ENCODE measurements at places on chromosomes 4 and X. TPM values are rescaled to one million over a fixed set of nuclear protein-coding genes. Genes with fewer than 3 reads are reported as not detected.
A peak's percentile ranks its signal among the peaks of the same experiment; 100 is the strongest.

The TRPC5OS gene
- total RNA-seq: 0.22 TPM

DNA sequence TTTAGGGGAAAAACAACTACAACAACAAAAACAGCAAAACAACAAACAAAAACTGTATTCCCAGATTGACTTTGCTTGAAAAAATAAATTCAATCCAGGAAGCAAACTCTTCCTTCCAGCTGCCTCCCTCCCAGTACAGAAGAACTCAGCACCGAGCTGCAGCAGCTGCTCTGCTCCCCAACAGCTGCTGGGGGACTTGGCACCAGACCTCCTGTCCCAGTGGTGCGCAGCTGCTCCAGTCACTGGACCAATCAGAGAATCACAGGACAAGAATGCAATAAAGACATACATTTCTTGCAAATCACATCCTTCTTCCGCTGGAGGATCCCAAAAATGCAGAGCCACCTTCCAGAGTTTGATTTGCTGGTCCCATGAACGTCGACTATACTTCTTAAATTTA, 11.8 kb upstream of the FAM53A start:
- DNase-seq: no peak

- DNase-seq: no peak
These were observed 162.5 kb upstream of the RASGEF1B start for GRCh38 chr4:81634165-81634564.

GRCh38 chr4:1577822-1578217, 106.3 kb downstream of the FAM53A start:
- DNase-seq: no peak

DNA sequence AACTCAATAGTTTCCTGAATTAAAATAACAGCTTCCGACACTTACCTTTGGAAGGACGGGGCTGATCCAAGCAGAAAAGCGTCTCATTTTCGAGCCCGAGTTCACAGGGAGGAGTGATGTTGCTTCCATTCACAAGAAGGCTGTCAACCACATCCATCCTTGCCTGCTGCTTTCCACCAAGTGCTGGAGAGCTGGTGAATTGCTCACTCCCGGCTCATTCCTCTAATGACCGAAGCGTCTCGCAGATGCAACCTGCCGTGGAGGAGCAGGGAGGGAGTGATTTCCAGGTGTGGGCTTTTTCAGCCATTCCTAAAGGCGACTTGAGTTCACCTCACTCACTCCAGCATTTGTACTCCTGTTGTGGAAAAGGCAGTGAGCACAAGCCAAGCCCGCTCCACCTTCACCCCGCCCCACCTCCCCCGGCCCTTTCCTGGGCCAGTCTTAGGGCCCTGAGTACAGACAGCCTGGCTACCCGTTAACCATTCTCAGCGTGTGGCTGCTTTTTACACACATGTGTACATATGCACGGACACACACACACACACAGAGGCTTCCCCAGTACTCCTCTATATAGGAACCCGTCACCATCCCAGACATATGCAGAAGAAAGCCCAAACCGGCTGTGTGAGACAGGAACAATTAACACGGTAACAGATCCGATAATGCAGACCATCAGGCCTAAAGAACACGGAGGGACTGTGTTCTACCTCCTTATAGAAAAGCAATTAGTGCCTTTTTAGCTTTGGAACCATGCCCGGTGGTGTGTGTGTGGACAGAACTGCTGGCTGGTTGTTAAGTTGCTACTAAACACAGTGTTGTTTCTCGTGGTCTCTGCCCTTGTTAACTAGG, at the start of gene CCKAR:
CCKAR (minus strand) TSS at position 374 of the 849 bp plus-strand sequence; CDS start at position 157, 217 bp downstream.
- DNase-seq: no peak

DNA sequence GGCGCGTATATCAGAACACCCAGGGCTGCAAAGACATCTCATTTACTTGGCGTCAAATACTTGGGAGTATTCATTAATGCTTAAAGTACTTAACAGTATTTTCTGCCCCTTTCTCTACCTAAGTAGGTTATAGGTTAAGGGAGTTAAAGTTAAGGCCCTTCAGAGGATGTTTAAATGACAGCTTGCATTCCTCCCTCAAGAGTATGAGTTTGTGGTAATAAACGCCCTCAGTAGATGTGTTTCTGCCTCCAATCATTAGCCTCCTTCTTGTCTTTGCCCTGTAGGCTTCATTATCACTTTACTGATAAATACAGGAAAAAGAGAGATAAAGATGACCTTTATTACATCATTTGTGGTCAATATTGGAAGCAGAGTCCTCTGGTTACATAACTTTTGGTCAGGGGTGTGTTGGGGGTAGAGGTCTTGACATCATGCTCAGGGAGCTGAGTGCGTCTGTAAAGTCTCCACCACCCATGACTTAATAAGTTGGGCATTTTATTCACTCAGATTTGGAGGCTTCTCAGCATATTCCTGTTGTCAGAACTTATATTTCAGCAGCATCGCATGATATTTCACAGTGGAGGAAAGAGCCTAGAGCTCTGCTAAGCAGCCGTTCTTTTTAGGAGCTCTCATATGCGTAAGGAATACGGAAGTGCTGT, 145.9 kb downstream of the CPE start:
- DNase-seq: no peak

- no peak for DNase-seq
These were observed 7.4 kb downstream of the HERC3 start for GRCh38 chr4:88599714-88600113.

GRCh38 chrX:153800177-153800722, 5.8 kb downstream of the SSR4 start:
- DNase-seq: no peak

- peak; percentile 17 for DNase-seq
These were observed 45.0 kb upstream of the NR3C2 start for GRCh38 chr4:148487181-148487580.

DNA sequence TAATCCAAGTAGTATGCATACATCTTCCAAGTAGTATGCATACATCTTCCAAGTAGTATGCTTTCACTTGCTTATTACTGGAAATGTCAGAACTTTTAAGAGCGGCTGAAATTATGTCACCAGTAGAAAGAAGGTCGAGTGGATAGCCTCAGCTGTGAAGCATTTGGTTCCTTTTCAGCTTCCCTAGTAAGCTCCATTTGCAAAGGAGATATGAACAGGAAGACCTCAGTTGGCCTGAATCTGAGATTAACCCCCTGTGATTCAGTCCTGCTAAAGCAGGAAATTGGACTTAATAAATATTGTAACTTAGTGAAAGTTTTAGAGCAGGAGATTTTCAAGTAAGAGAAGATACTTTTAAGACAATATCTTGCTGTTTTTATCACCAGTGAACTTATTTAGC, 48.1 kb downstream of the PCDH7 start:
- DNase-seq: no peak

GRCh38 chrX:77975755-77976154, 6.3 kb upstream of the PGAM4 start:
- DNase-seq: no peak

DNA sequence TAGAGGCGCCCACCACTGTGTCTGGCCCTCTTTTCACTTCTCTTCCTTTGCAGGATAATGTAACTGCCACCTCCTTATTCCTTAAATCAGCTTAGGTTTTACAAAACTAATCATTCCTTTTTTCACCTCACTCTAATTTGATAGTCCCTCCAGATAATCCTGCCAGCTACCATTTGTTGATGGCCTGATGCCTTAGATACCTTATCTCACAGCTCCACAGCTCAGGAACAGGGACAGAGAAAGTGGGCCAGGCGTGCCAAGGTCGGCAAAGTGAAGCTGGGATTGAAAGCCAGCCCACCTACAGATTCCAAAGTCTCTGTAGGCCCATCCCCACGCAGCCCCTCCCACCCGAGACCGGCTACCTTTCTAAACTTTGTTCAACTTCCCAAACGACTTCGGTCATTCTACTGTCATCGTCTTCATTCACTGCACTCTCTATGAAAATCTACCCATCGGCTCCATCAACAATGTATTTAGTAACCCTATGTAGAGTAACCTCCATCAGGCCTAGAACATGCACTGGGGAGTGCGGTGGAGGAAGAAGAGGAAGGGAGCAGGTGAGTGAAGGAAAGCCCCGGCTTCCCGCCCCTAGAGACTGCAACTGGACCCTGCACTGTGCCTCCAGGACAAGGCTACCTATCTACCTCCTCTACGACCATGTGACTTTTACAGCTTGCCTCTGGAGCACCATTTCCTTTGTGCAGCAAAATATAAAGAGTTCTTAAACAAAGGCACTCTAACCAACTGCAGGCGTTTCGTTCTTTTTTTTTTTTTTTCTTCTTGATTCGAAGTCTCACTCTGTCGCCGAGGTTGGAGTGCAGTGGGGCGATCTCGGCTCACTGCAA, 1.5 kb downstream of the CASP6 start:
- peak; percentile 57 for DNase-seq
